Non-pigmented ciliary epithelial cell (primary cell): ENCODE measurements at places on chromosomes 5 and 9.

DNA sequence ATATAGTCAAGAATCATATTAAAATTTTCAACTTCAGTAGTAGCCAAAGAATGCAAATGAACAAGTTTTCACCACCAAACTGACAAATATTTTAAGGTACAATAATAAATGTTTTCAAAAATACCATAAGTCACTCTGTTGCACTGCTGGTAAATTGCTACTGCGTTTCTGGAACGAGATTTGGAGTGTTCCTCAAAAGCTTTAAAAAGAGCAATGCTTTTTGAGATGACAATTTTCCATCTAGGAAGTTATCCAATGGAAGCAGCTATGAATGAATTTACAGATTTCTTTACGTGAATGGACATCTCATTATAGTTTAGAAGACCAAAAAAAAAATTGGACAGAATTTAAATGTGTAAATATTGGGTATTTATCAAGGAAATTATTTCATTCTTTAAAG is 173.2 kb upstream of the OR13F1 start:
- DNase-seq, result no peak

GRCh38 chr9:97373331-97373730 is 38.6 kb upstream of the TDRD7 start:
- no peak for DNase-seq

DNA sequence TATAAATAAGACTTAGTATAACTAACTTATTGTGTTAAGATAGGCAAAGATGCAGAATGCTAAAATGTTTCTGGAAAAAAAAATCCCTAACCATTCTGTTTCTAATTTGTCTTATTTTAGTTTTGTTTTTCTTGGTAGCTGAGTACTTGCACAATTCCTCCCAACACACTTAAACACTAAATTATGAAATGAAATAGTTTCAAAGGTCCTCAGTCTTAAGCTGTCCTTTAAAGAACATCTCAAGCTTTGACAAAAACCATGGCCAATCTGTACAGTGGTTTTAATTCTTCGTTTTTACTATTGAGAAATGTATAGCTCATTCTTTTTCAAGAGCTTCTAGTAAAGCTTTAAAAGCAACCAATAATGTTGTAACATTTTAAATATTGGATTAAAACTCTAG is 171.5 kb downstream of the EDIL3 start:
- DNase-seq, result no peak

DNA sequence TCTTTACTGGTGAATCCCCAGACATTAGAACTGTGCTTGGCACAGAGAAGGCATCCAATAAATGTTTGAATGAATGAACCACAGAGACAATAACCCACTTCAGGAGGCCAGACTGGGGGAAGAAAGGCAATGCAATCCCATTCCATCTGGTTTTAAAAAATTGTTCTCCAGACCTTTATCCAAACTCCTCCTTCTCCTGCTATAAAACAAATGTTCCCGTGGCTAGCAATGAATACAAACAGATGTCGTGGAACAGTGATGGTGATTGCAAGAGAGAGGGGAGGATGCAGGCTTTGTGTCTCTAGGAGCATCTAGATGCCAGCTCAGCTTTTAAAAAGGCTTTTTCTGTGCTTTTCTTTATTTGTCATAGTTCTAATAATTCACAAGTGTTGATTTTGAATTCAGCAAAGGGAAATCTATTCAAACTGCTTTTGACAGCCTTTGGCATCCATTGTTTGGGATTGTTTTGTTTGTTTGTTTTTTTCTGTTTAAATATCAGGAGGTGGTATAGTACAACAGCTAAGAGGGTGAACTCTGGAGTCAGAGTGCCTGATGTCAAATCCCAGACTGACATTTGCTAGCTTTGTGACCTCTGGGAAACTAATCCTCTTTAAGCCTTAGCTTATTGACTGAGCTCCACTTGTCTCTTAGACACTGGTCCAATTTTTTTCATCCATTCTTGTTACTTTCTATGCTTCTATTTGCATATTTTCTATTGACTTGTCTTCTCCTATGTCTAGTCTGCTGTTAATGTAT is 59.1 kb downstream of the TNFSF15 start:
- DNase-seq, result no peak

DNA sequence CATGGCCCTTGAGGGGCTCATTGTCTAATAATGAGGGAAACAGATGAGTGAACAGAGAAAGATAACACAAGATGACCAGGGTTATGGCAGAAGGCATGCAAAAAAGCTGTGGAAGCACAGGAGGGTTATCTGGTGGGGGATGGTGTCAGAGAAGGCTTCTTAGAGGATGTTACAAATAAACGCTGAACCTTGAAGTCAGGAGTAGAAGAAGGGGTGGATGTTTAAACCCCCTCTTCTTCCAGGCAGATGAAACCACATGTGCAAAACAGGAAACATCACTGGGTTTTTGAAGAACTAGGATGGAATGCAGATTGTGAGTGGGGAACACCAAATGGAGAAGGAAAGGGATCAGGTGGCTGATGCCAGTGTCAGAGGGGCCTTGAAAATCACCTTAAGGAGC is 41.8 kb upstream of the NR5A1 start:
- DNase-seq, result no peak

- no peak for DNase-seq
Observed at GRCh38 chr5:82707741-82708140, 369.5 kb downstream of the TMEM167A start.

DNA sequence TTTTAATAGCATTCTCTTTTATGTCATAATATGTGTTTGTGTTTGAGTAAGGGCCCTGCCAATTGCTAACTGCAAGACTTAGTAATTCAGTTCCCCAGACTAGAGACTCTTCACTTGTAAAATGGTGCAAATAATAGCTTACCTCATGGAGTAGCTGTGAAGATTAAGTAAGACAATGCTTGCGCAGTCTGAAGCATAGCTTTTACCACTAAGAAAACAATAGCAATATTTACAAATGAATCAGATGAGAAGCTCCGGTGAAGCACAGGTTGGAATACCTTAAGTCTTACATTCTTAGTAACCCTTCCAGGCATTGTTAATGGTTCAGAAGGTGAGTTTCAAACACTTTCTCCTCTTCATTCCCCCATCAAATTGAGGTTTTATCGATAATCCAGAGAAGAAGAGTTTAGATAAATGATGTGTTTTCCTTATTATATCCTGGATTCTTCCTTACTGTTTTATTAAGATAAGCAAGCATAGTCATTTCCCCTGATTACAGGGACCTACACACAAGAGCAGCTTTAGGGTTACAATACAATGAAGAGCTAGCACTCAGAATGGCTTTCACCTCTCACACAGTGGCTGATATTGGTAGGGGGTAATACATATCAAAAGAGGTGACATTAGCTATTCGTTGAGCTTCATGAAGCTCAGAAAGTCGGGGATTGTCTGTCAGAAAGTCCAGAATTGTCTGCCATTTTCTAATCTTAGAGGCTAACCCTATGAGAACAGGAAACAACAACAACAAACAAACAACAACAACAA is 96.4 kb upstream of the EDIL3 start:
- no peak for DNase-seq

GRCh38 chr9:134025606-134026541 is 593 bp downstream of the BRD3OS start:
- no peak for DNase-seq

DNA sequence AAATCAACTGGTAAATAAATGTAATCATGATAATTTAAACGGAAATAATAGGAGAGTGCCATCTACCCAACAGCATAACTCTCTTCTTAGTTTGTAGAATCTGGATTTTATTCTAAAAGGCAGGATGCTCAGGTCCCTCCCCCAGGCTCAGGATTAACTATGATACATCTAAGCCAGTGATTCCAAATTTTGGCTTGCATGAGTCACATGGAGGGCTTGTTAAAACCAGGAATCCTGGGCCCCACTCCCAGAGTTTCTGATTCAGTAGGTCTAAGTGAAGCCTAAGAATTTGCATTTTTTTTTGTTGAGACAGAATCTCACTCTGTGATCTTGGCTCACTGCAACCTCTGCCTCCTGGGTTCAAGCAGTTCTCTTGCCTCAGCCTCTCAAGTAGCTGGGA is 62.3 kb upstream of the ZFR start:
- no peak for DNase-seq

DNA sequence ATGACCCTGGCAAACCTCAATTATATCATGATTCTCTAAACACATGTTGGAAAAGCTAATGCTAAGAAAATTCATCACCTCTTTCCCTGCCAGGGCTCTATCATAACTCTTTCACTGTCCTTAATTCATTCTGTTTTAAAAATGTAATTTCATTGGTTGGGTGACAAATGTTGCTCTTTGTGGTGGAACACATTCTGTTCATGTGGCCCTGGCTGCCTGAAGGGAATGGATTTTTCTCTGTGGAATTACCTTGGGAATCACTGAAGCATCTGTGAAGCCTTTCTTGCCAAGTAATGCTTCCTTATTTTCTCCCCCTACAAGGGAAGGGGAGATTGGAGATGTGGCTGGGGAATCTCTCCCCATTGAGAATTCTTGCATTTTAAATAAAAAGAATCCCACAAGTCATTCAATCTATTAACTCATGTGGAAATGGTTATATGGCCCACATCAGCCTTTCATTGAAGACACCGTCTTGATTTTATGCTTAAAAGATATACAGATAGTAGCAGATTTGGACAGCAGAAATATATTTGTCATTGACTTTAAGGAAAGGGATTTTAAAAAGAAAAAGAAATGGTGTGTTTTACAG is 201.8 kb upstream of the NMUR2 start:
- no peak for DNase-seq

DNA sequence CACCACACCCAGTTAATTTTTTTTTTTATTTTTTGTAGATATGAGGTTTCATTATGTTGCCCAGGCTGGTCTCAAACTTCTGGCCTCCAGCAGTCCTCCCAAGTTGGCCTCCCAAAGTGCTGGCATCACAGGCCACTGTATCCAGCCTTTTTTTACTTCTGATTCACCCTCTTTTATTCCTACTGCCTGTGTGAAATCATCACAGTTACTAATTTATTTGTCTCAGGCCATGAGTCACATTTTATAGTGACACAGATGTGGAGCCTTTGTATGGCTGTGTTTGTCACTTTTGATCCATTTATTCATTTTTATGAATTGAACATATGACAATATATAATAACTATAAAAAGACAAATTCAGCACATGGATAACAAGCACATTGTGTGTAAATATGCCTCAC is 67.1 kb upstream of the SNX2 start:
- no peak for DNase-seq

DNA sequence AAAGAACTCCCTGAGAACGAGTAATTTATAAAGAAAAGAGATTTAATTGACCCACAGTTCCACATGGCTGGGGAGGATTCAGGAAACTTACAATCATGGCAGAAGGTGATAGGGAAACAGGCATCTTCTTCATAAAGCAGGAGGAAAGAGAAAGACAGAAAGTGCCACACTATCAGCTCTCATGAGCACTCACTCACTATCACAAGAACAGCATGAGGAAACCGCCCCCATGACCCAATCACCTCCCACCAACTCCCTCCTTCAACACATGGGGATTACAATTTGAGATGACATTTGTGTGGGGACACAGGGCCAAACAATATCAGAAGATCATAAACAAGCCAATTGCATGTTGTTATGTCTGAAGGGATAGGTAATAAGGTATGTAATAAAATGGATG is 935.9 kb upstream of the COX7C start:
- DNase-seq, result no peak

- DNase-seq, result no peak
Observed at GRCh38 chr9:132201780-132202703, 40.2 kb downstream of the NTNG2 start.

- DNase-seq, result no peak
Observed at GRCh38 chr5:180813420-180813819, 10.8 kb upstream of the MGAT1 start.

DNA sequence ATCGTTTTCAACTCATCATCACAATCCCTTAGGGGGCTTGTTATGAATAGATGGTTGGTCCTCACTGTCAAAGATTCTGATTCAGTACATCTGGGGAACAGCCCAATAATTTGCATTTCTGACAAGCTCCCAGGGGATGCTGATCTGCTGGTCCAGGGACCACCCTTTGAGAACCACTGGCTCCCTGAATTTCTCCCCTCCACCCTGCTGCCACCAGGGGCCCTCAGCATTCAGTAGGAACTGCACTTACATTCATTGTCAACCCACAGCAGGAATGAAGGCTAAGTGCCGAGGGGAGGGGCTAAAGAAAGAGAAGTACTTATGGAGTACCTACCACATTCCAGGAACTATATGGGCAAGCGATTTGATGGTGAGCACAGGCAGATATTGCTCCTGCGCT is 85.9 kb downstream of the BOD1 start:
- DNase-seq, result no peak

- no peak for DNase-seq
Observed at GRCh38 chr9:36913393-36914211, 120.5 kb downstream of the PAX5 start.

DNA sequence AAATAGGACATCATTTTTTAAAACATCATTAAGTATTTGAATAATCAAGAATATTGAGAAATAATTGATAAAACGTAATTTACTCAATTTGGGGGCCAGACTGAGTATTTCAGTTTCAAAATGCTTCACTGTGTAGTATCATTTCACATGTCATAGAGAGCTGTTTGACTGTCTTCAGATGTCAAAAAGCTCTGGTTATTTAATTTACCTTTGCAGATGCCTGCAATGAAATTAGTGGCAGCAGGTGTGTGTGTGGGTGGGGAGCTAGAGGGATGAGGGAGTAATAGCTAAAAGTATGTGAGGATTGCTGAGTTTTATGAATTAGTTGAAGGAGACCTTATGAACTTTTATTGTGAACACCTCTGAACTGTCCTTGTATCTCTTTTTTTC is 567.2 kb upstream of the MEF2C start:
- no peak for DNase-seq

DNA sequence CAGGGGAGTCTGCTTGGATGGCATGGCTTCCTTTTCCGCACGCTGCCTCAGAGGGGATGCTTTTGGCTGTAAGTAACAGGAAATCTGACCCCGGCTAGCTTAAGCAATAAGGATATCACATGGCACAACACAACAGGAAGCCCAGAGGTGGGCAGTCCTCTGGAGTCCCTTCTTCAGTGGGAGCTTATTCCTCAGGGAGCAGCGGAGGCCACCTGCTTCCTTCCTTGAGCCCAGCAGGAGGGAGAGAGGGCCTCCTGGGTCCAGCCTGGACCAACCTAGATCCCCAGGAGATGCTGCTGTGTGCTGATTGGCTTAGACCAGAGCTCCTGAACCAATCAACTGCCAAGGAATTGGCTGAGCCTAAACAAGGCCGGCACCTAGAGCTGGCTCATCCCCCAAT is 66.3 kb downstream of the C9orf50 start:
- no peak for DNase-seq

- no peak for DNase-seq
Observed at GRCh38 chr9:86903734-86904085, 43.6 kb downstream of the GAS1 start.

- DNase-seq, result peak; percentile 28
Observed at GRCh38 chr5:92309336-92309991, 926.3 kb upstream of the ARRDC3 start.

GRCh38 chr5:15948190-15948589 is 231.4 kb downstream of the MARCHF11 start:
- DNase-seq, result no peak

GRCh38 chr9:68919661-68920060 is 94.3 kb downstream of the PRKACG start:
- no peak for DNase-seq

GRCh38 chr5:82285206-82285605 is 7.1 kb upstream of the RPS23 start:
- DNase-seq, result no peak

- DNase-seq, result no peak
Observed at GRCh38 chr5:5326115-5326758, 96.2 kb upstream of the ICE1 start.

- DNase-seq, result no peak
Observed at GRCh38 chr5:124843596-124843899, 97.1 kb upstream of the ZNF608 start.

GRCh38 chr9:127185931-127186781 is 63.7 kb upstream of the ANGPTL2 start:
- no peak for DNase-seq
